ENCODE measurements at places on chromosomes 12 and 14. TPM values are rescaled to one million over a fixed set of nuclear protein-coding genes. Genes with fewer than 3 reads are reported as not detected.

PLEKHD1 gene
- 6.1 TPM for polyA plus RNA-seq

TAS2R50 gene
- not detected for polyA plus RNA-seq

RNASE4 gene
- 3.8 TPM for polyA plus RNA-seq

RFX4 gene
- 0.36 TPM for polyA plus RNA-seq

REC8 gene
- polyA plus RNA-seq, result 62.9 TPM

ASCL1 gene
- polyA plus RNA-seq, result not detected

C12orf75 gene
- polyA plus RNA-seq, result 78.2 TPM

SERPINA12 gene
- polyA plus RNA-seq, result 0.30 TPM

YARS2 gene
- 34.2 TPM for polyA plus RNA-seq

TMPRSS12 gene
- polyA plus RNA-seq, result not detected

IFI27 gene
- 6.9 TPM for polyA plus RNA-seq

TGM1 gene
- polyA plus RNA-seq, result 0.92 TPM

KSR2 gene
- 0.64 TPM for polyA plus RNA-seq

MLEC gene
- 183 TPM for polyA plus RNA-seq

BIN2 gene
- polyA plus RNA-seq, result 3.0 TPM

SYNE3 gene
- polyA plus RNA-seq, result 2.8 TPM

C12orf54 gene
- 0.49 TPM for polyA plus RNA-seq

WSCD2 gene
- 10.0 TPM for polyA plus RNA-seq

ANKRD33 gene
- polyA plus RNA-seq, result 0.21 TPM

PPM1H gene
- polyA plus RNA-seq, result 27.1 TPM

KRT79 gene
- not detected for polyA plus RNA-seq

DNA sequence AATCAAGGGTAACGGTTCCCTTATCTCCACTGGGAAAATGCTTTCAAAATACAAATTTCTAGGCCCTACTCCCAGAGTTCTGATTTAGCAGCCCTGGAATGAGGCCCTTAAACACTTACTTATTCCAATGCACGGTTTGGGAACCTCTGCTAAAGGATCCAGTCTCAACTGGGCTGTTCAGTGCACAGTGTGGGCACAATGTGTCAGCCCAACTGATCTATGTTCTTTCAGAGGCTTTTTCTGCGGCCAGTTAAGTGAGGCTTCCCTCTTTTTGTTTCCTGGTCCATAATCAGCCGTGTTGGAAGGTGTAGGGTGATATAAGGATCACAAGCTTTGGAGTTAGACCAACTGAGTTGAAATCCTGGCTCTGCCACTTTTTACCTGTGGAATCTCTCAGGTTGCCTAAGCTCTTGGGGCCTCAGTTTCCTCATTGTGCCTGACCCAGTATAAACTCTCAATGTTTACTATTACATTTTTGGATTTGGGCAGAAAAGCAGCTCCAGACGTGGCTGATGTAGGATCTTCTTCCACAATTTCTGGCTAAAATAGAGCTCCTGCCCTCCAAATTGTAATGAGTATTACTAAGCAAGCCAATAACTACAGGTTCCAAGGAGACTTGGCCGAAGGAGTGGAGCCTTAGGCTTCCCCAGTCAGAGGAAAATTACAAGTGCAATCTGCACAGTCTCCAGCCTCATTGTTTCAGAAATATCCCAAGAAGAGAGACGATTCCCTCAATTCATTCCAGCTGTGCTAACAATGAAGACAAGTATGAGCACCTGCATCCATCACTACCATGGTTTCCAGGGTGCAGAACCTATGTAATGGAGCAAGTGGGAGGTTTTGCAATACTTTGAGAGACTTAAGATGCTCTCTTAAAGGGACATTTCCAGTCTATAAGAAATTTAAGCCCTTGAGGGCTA lies 2.3 kb upstream of the ANGEL1 start:
- no peak for DNase-seq

GRCh38 chr12:131740626-131741025 lies 29.7 kb downstream of the SFSWAP start:
- no peak for DNase-seq

DNA sequence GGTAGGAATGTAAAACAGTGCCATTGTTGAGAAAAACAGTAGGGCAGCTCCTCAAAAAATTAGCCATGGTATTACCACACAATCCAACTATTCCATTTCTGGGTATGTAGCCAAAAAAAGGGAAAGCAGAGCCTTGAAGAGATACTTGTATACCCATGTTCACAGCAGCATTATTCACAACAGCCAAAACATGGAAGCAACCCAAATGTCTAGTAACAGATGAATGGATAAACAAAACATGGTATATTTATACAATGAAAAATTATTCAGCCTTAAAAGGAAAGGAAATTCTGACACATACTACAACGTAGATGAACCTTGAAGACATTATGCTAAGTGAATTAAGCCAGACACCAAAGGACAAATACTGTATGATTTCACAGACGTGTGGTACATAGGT lies 67.6 kb upstream of the GNG2 start:
- no peak for DNase-seq

DNA sequence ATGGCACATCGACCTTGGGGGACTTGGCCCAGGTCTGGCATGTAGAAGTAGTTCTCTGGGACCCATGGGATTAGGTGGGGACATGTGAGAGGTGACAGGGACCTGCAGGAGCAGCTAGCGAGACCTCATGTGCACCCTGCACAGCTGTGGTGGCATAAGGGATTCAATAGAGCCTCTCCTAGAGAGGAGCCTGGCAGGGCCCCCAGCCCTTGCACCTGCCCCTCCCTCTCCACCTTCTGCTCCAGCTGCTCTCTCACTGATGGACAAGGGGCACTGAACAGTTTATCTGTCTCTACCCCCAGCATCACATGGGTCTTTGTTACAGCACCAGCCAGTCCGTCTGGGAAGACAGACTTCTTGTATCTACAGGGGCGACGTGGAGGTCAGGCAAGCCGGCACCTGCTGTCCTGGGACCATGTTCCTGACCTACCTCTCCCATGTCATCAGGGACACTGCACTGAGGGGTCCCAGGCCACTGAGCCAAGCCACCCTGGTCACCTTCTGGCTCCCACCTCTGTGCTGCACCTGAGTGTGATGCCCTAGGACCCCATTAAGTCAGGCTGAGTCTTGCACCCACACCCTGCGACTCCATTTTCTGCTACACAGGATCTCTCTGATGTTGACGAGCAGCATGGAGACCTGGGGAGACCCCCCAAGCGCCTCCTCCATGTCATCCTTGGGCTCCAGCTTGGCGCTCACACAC lies 32.6 kb downstream of the DDX11 start:
- DNase-seq, result no peak

DNA sequence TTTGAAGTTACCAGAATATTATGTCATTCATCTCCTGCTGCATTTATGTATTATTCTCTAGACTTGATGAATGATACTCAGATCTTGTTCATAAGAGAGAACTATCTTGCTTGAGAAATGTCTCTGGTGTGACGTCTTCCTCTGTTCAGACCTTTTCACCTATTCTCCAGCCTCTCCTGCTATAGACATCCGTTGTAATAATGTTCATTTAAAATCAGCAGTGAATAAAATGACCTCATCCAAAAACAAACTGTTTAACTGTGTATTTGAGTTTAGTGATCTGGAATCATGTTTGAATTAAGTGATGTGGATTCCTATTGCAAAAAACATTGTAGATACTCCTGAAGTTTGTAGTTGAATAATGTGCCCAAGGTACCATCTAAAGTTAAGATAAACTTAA lies 487.1 kb downstream of the PCNX1 start:
- no peak for DNase-seq

GRCh38 chr14:72801381-72801812 lies 92.5 kb downstream of the DPF3 start:
- DNase-seq, result no peak

- no peak for DNase-seq
Observed at GRCh38 chr12:46711756-46712155, 114.0 kb downstream of the SLC38A4 start.

- no peak for DNase-seq
Observed at GRCh38 chr14:68392393-68393141, 400.3 kb downstream of the ZFP36L1 start.

DNA sequence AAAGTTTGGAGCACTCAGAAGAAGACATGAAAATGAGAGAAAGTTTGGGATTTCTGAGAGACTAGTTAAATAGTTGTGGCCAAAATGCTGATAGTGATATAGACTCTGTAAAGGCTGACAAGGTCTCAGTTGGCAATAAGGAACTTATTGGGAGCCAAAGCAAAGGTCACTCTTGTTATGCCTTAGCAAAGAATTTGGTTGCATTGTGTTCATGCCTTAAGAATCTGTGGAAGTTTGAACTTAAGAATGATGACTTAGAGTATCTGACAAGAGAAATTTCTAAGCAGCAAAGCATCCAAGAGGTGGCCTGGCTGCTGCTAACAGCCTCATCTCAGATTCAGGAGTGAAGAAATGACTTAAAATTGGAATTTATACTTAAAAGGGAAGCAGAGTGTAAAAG lies 113.8 kb downstream of the PIK3C2G start:
- DNase-seq, result no peak

- no peak for DNase-seq
Observed at GRCh38 chr12:121464331-121464730, 64.4 kb downstream of the RNF34 start.

- DNase-seq, result no peak
Observed at GRCh38 chr12:103691063-103691462, 104.0 kb downstream of the STAB2 start.

DNA sequence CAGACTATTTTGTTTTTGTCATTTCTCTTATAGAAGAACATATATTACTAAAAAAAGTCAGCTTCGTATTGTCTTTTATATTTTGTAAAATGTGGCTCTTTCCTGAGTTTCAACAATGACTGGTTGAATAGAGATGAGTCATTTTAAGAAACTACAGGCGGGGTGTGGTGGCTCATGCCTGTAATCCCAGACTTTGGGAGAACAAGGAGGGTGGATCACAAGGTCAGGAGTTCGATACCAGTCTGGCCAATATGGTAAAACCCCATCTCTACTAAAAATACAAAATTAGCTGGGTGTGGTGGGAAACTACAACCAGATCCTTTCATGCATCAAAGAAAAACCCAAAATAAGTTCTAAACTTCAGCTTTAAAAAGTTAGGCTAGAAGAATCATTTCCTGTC lies 28.8 kb downstream of the HECTD4 start:
- DNase-seq, result no peak

GRCh38 chr12:59088673-59089072 lies 168.4 kb upstream of the LRIG3 start:
- no peak for DNase-seq

GRCh38 chr14:100765991-100766390 lies 39.3 kb downstream of the DLK1 start:
- DNase-seq, result no peak

DNA sequence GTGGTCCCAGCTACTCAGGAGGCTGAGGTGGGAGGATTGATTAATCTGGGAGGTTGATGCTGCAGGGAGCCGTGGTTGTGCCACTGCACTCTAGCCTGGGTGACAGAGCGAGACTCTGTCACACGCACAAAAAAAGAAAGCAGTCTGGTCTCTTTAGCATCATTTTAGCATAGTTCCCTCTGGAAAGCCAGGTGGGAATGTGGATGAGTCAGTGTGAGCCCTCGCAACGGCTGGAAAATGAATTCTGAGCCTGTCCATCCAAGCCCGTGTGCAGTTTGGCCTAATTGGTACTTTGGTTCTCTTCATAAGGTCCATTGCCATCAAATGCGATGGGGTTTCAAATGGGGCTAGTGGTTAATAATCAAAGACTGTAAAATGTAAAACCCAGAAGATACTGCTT lies 2.4 kb downstream of the MYL2 start:
- DNase-seq, result no peak

GRCh38 chr14:70811050-70811449 lies 1.7 kb upstream of the MAP3K9 start:
- no peak for DNase-seq

DNA sequence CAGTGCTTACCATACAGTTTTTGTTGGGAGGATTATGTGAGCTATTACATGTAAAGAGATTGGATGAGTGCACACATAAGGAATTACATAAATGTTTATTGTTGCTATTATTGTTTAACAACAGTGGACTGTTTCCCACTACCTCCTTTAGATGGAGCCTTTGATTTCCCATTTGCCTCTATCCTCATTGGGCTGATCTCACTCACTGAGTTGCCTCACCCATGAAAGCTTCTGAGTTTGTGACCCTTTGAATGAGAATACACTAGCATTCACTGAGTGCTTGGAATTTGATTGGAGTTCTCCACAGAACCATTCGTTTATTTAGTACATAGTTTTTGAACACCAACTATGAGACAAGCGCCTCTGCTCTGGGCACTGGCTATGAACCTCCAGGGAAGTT lies 121.0 kb downstream of the HELB start:
- no peak for DNase-seq

DNA sequence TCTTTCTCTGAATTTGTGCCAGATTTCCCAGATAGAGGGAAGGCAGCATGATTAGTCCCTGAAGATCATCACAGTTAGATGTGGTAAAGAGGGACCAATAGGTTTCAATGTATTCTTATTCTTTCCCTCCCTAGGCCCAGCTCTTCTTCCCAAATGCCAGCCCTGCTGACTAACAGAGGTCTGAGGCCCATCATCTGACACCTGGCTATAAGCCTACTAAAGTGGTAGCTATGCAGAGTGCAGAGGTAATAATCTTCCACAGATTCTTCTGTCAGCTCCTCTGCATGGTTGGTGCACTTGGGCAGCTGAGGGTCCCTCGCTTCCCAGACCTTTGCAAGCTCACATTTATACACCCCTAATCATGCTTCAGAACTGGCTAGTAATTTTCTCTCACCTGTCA lies 63.7 kb upstream of the PZP start:
- no peak for DNase-seq

DNA sequence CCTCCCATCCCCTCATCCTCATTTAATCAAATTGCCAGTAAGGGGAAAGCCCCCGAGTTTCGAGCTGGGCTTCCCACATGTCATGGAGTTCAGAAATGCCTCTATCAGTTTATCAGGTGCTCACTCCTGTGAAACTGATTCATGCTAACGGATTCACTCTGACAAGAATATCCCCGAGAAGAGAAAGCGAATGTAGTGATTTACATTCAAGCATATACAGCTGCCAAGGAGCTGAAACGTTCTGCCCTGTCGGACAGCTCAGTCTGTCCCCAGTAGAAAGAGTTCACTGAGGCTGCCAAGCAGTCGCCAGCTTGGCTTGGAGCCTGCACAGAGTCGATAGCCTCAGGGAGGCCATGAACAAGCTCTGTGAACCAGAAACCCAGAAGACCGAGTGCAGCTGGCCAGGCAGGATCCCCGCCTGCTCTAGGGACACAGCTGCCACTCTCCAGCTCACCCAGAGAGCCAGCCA lies 88.4 kb downstream of the TMCC3 start:
- no peak for DNase-seq

- no peak for DNase-seq
Observed at GRCh38 chr14:45222485-45223262, 30.3 kb downstream of the MIS18BP1 start.

DNA sequence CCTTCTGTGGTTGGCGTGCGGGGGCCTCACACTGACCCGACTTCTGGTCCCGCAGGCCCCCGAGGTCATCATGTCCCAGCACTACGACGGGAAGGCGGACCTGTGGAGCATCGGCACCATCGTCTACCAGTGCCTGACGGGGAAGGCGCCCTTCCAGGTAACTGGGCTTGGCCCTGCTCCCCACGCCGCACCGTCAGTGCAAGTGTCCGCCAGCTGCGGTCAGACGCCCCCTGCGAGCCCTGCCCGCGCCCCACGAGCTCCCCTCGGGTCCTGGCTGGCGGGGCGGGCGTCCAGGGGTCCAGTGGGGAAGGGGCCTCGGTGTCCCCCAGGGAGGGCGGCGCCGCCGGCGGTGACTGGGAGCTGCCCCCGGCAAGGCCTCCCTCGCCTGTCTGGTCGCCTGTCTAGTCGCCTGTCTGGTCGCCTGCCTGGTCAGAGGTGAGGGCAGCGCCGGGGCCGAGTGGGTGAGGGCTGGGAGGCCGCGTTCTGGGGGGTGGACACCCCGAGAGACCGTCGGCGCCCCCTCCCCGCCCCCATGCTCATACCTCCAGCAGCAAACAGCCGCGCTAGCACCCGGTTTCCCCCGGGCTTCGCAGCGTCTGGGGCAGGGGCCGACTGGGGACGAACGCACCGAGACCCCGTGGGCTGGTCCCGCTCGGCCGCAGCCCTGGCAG lies 14.8 kb downstream of the ULK1 start:
- DNase-seq, result no peak

All from left renal cortex interstitium (tissue), 4 donors.